ENCODE measurements at places on chromosomes 1 and 21.

- no peak for DNase-seq
Observed at GRCh38 chr1:156075775-156076204, 6.5 kb downstream of the MEX3A start.

DNA sequence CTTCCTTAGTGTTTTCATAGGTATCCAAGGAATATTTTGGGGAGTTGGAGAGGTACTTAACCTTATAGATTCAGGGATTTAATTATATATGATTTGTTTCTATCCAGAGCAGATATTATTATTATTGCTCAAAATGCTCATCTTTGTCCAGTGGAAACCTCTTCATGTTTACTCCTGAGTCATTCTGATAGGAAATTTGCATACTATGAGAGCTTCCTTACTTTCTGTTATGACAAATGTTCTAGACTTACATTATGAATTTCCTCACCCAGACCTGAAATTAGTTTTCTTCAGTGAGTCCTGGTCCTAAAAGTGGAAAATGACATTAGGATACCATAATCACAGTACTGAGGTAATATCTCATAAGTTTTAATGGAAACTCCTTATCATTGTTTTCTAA lies 57.5 kb upstream of the PLPPR5 start:
- DNase-seq: no peak

- no peak for DNase-seq
Observed at GRCh38 chr1:2580691-2581090, 5.9 kb upstream of the PRXL2B start.

DNA sequence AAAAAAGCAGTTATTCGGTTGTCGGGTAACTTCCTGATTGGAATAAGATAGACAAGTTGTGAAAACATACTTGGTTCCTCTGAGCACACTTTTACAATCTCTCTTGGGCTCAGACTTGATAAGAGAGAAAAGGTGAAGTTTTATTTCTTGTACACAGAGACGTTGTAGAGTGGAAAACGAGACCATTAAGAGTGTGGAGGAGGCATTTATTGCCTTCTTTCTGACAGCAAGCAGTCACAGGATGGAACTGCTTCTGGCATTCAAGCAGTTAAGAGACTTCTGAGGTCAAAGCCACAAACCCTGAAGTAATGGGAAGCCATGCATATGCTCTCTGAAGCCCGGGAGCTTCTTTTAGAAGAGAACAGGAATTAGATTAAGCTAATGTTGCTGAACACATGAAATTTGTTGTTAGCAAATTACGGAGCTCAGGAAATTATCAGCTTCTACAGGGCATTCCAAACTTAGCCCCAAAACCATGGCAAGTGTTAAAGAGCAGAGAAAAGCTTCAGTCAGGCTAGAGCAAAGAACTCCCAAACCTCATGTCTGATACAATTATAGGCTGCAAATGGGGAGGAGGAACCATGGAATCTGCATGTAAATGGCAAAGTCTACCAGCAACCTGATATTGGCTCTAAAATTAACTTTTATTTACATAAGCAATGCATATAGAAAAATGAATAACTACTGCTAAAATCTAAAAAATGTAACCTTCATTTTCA lies 26.0 kb downstream of the S1PR1 start:
- DNase-seq: no peak

- no peak for DNase-seq
Observed at GRCh38 chr1:115839679-115840237, 1.2 kb downstream of the NHLH2 start.

- DNase-seq: peak; percentile 17
Observed at GRCh38 chr1:185439727-185440415, 122.8 kb upstream of the IVNS1ABP start.
